Stimulated activated CD4-positive, alpha-beta T cell treated with anti-CD3 and anti-CD28 coated beads, Interleukin-15, amount 100 ng/mL, for 1 hour (primary cell): ENCODE measurements at places on chromosomes 3 and 15.

DNA sequence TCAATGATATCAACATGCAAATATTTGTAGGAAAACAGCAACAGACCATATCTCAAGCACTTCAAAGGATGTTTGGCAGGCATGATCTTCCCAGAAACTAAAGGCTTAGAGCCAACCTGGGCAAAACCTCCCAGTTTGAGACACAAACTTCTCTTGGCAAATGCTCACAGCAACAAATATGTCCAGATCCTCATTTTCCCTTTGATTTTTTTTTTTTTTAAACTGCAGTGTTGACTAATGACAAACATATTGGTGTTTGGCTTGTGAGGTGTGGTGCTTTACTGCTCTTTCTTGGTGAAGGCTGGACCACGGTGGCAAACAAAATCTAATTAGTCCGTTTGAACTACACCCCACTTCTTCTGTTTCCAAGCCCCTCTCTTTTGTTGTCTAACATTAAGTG, 87.2 kb downstream of the EBLN2 start:
- no peak for DNase-seq

DNA sequence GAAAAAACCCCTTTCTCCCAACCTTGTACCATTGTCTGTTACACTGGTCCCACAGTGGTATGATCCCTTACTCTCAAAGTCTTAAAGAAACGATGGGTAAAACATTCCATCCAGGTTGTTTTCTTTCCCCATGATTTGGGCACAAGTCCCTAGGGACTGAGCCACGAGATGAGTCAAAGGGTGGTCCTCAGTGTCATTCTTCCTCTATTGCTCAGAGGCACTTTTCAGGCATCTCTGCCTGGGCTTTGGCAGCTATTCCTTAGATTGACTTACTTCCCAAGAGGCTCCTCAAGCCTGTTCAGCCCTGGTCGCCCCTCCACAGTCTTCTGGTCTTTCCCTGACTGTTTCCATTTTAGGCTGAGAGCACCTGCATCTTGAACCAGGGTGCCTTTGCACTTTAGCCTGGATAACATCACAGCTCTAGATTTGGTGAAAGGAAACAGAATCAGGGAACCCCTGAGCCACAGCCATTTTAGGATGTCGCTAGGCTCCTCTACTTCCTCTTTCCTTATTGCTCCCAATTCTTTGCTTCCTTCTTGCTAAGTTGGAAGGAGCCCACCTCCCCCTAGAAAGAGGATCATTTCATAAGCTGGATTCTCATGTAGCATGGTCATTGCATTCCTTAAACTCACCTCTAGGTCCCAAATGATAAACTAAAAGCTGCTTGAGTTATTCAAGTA, 131.0 kb upstream of the TPRG1 start:
- DNase-seq, result no peak

DNA sequence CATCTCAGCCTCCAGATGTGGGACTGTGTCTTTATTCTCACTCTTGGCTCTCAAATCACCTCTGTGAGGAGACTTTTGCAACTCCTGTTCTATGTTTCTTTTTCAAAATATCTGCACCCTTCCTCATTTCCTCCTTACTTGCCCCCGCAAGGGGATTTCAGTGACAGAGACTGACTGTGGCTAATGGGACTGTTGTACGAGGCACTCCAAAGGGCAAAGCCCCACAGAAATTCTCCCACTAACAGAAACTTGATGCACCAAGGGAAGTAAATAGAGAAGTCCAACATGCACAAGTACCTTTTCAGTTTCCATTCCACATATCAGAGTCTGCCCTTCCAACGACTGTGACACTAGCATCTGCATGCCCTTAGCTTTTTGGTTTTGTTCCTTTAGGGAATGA, 69.7 kb downstream of the LRRK1 start:
- DNase-seq, result no peak

DNA sequence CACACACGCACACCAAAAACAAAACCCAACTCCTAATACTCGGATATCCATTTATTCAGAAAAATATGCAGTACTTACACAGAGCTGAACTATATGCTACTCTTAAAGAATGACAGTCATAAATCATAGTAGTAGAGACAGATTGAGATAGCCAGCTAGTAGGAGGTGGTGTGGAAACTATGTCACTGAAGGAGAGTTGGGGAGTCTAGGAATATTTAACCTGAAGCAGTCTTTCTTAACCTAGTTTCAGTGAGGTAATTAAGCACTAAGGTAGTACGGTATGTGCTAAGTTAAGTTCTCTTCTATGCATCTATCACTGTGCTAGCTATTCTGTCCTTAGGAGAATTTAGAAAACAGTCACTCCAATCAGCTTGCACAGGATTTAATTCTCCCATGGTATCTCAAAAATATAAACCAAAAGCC, 54.2 kb downstream of the ANKRD28 start:
- no peak for DNase-seq
